Smooth muscle cell of the umbilical artery (primary cell): ENCODE measurements at places on chromosomes 7 and 10. TPM values are rescaled to one million over a fixed set of nuclear protein-coding genes. Genes with fewer than 3 reads are reported as not detected.

The DLX5 gene
- 0.30 TPM in 1 of 2 replicates, not detected in the other for total RNA-seq

The NYAP1 gene
- total RNA-seq, result 0.83 and 1.2 TPM in 2 replicates

The NRG3 gene
- under 0.01 TPM in 1 of 2 replicates, not detected in the other for total RNA-seq

The LIPK gene
- not detected in 2 replicates for total RNA-seq

The ZNF800 gene
- total RNA-seq, result 12.5 and 19.2 TPM in 2 replicates

The ARHGEF5 gene
- 0.23 and 0.89 TPM in 2 replicates for total RNA-seq

The MMRN2 gene
- total RNA-seq, result 2.4 and 3.0 TPM in 2 replicates

The CRTAC1 gene
- under 0.01 TPM in 1 of 2 replicates, not detected in the other for total RNA-seq
